ENCODE measurements at places on chromosomes 7 and 10.
A peak's percentile ranks its signal among the peaks of the same experiment; 100 is the strongest.

DNA sequence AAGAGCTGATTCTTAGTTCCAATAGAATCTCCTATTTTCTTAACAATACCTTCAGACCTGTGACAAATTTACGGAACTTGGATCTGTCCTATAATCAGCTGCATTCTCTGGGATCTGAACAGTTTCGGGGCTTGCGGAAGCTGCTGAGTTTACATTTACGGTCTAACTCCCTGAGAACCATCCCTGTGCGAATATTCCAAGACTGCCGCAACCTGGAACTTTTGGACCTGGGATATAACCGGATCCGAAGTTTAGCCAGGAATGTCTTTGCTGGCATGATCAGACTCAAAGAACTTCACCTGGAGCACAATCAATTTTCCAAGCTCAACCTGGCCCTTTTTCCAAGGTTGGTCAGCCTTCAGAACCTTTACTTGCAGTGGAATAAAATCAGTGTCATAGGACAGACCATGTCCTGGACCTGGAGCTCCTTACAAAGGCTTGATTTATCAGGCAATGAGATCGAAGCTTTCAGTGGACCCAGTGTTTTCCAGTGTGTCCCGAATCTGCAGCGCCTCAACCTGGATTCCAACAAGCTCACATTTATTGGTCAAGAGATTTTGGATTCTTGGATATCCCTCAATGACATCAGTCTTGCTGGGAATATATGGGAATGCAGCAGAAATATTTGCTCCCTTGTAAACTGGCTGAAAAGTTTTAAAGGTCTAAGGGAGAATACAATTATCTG is 1.6 kb downstream of the LRRTM3 start:
- peaks cover 10% of the 10 kb centered on the region for H3K4me1 ChIP-seq
- no peaks in the 10 kb centered on the region for H3K36me3 ChIP-seq
- H3K4me3 ChIP-seq, result no peak overlapping the region
- H3K27ac ChIP-seq, result no peak overlapping the region
- no peak for DNase-seq

GRCh38 chr10:133140417-133141143 is 19.4 kb upstream of the KNDC1 start:
- no peak overlapping the region for H3K27ac ChIP-seq
- H3K27me3 ChIP-seq, result no peaks in the 10 kb centered on the region
- no peak overlapping the region for H3K4me3 ChIP-seq
- H3K4me1 ChIP-seq, result no peaks in the 10 kb centered on the region
- H3K36me3 ChIP-seq, result no peaks in the 10 kb centered on the region

DNA sequence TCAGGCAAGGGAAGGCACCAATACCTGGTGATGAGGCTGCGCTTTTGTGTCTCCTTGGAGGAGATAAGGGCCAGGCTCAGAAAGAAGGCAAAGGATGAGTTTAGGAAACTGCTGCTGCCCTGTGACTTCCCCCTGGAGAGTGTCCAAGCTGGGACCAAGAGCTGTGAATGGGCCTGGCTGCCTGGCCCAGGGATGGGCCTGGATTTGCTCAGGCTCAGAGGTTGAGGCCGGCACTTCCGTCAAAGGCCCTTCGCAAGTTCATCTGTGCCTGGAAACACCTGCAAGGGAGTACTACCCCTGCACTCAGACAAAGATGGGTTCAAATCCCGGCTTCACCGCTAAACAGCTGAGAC is 50.5 kb upstream of the NANOS1 start:
- H3K27ac ChIP-seq, result no peak overlapping the region
- peaks cover 6% of the 10 kb centered on the region for H3K27me3 ChIP-seq
- no peak for DNase-seq
- no peak overlapping the region for H3K4me3 ChIP-seq

- H3K36me3 ChIP-seq, result no peaks in the 10 kb centered on the region
- no peaks in the 10 kb centered on the region for H3K27me3 ChIP-seq
- H3K27ac ChIP-seq, result peak overlapping the region; percentile 76
Observed at GRCh38 chr7:36388423-36388822, 1.2 kb upstream of the ANLN start.

GRCh38 chr10:15347150-15347549 is 23.9 kb downstream of the FAM171A1 start:
- H3K4me3 ChIP-seq, result no peak overlapping the region
- H3K4me1 ChIP-seq, result no peaks in the 10 kb centered on the region
- H3K27ac ChIP-seq, result no peak overlapping the region
- H3K36me3 ChIP-seq, result no peaks in the 10 kb centered on the region

DNA sequence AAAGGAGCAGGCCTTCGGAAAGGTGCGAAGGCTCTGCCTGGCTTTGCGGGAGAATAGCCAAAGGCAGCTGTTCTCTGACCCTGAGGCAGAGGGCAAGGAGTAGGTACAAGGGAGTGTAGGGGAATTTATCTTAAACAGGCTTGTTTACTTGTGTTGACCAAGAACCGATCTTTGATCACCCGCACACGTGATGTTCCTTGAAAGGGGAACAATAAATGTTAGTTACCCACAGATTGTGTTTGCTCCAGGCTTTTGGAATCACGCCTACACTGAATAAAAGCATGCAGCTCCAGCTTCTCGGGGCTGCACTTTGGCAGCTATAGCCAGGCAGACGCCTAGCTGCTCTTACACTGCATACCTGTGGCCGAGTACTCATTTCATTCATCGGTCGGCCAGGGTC is 420.8 kb downstream of the PHF14 start:
- H3K27me3 ChIP-seq, result no peaks in the 10 kb centered on the region
- H3K4me3 ChIP-seq, result no peak overlapping the region
- no peaks in the 10 kb centered on the region for H3K36me3 ChIP-seq
- H3K4me1 ChIP-seq, result no peaks in the 10 kb centered on the region
- no peak for DNase-seq
- H3K27ac ChIP-seq, result no peak overlapping the region

DNA sequence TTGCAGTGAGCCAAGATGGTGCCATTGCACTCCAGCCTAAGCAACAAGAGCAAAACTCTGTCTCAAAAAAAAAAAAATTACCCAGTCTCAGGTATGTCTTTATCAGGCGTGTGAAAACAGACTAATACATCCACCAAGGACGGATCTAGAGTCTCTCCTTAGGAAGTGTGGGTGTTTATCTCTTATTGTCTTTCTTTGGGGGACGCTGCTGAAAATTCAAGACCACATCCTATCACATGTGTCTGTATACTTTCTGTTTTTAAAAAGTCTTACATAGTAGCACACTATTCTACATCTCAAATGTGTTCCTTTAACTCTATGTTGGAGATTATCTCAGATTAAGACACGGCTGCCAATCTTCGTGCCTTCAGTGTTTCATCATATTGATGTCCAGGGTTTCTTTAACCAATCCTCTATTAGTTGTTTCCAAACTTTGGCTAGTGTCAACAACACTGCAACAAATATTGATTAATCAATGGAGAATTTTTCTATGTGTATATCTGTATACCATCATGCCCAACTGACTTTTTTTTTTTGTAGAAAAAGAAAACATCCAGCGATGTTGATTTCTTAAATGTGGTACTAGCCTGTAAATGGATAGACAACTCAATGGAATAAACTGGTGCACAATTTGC is 92.3 kb upstream of the KDM7A start:
- DNase-seq, result no peak
- no peak overlapping the region for H3K4me3 ChIP-seq

Data from tibial artery (tissue), 4 donors.